ENCODE measurements at places on chromosomes 6 and 20. TPM values are rescaled to one million over a fixed set of nuclear protein-coding genes. Genes with fewer than 3 reads are reported as not detected.

DNA sequence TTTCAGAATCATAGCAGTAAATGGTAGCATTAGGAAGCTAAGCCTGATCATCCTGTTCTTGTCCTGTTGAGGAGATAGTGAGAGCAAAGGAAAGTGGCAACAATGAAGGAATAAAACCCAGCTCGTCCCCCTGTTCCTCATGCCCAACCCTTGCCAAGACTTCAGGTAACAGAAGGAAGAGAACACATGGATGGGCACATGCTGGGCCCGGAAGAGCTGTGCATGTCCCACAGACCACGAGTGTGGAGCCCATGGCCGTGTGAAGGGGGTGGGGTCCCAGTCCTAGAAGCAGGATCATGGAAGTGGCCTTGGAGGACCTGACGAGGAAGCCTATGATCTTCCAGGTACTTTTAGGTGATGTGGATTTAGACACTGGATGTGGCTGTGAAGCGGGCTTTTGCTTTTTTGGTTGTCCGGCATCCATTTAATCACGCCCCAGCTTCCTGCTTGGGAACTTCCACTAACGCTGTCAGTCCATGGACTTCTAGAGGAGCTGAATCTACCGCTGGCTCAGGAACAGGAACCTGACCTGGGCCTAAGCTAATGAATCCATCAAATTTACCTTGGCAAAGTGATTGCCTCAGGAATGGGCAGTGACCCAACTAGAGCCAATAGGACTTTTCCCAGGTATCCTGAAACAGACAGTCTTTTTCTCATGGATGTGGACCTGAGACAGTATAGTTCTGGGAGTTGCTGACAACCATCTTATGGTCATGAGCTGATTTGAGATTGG, 79.3 kb upstream of the ARMC2 start:
- DNase-seq = no peak

GRCh38 chr6:32764048-32764447, 716 bp upstream of the HLA-DQB2 start:
- no peak for DNase-seq

SMLR1 gene
- polyA plus RNA-seq = 2.0 TPM

AURKA gene
- 15.2 TPM for polyA plus RNA-seq
